Testis (tissue), 5 donors: ENCODE measurements at places on chromosomes 5 and 9. TPM values are rescaled to one million over a fixed set of nuclear protein-coding genes. Genes with fewer than 3 reads are reported as not detected.
A peak's percentile ranks its signal among the peaks of the same experiment; 100 is the strongest.

DNA sequence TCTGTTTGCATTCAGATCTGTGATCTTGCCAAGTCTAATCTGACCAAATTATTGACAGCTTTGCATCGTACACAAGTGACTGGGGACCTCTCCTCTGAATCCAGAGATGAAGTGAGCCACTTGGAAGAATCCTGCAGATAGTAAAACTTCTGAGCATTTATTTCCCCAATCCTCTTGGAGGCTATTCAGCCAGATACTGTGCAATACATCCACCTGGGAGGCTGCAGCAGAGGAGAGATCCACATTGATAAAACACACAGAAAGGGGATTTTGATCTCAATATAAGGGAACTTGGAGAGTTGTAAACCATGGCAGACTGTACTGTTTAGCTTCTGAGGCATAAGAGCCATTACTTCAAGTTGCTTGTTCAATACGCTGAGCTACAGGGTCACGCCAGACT lies 654.6 kb downstream of the MTRR start:
- no peak for DNase-seq

Gene FAXDC2
- 76.8 TPM for total RNA-seq

Gene SV2C
- 0.56 TPM for total RNA-seq

DNA sequence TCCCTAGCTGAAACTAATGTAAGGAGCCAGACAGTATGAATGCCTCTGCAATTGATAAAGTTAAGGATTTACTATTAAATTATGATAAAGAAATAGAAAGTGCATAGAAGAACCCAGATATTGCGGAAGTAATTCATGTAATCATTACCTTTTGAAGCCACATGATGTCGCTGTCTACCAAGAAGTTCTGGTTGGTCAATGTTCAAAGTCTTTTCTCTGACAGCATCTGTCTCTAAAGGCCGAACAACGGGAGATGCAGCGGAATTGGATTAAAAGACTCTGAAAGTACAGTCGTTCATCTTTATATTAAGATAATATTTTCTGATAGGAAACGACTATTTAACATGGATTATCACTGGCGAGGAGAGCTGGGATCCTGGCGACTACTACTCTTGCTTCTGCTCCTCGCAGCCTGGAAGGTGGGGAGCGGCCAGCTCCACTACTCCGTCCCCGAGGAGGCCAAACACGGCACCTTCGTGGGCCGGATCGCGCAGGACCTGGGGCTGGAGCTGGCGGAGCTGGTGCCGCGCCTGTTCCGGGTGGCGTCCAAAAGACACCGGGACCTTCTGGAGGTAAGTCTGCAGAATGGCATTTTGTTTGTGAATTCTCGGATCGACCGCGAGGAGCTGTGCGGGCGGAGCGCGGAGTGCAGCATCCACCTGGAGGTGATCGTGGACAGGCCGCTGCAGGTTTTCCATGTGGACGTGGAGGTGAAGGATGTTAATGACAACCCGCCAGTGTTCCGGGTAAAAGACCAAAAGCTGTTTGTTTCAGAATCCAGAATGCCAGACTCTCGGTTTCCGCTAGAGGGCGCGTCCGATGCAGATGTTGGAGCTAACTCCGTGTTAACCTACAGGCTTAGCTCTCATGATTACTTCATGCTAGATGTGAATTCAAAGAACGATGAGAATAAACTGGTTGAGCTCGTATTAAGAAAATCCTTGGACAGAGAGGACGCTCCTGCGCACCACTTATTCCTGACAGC lies at the start of gene PCDHA8:
TSS of gene PCDHA8 (plus strand) at position 210 of the 985 bp plus-strand sequence. CDS start at position 345, 135 bp downstream.
- peak; percentile 72 for DNase-seq

DNA sequence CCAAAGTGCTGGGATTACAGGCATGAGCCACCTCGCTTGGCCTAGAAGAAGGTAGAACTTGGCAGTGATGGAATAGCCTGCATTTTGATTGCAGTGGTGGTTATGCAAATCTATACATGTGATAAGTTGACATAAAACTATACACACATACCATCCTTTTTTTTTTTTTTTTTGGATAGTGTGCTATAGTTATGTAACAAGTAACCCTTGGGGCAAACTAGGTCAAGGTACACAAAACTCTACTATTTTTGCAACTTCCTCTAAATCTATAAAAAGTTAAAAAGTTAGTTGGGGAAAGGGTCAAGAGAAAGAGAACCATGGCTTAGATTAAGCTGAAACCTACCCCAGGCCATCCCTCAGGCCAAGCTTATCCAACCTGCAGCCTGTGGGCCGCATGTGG lies 11.1 kb downstream of the TRIM14 start:
- no peak for DNase-seq

GRCh38 chr5:171313481-171314206 lies 4.6 kb downstream of the TLX3 start:
- no peak for DNase-seq

DNA sequence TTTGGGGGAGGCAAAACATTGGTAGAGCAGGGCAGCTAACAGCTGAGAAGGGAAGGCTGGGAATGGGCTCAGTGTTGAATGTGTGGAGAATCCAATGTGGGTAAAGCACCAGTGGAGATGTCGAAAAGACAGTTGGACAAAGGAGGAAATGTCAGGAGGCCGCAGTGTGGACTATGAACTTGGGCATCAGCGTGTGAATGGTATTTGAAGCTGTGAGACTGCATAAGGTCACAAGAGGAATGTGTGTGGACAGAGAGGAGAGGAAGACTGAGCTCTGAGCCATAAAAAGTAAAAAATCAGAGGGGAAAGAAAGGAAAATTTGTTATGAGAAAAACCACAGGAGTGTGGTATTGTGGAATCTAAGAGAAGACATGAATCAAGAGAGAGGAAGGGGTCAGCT lies 99.4 kb upstream of the ADAMTS16 start:
- DNase-seq: no peak

GRCh38 chr9:16608906-16609305 lies 261.6 kb downstream of the BNC2 start:
- no peak for DNase-seq

GRCh38 chr5:7941692-7942091 lies 72.7 kb downstream of the MTRR start:
- DNase-seq: no peak

Gene PCDHGB1
- total RNA-seq: 12.5 TPM

- DNase-seq: no peak
Observed at GRCh38 chr5:115907177-115907576, 55.1 kb upstream of the LVRN start.

GRCh38 chr9:75499812-75500211 lies 390.7 kb upstream of the PCSK5 start:
- DNase-seq: no peak

GRCh38 chr5:32325062-32325461 lies 12.3 kb upstream of the MTMR12 start:
- DNase-seq: no peak

DNA sequence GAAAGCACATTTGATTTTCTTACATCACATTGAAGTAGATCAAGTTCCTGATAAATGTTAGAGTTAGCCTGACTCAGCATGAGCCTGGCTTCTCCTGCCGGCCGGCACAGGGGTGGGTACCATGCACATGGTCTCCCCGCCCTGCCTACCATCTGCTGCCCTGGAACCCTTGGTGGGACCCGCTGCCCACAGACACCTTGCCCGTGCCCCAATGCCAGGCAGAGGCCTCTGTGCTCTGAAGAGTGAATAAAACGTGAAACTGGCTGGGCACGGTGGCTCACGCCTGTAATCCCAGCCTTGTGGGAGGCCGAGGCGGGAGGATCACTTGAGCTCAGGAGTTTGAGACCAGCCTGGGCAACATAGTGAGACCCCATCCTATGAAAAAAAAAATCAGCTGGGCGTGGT lies 17.3 kb downstream of the EXD3 start:
- no peak for DNase-seq

DNA sequence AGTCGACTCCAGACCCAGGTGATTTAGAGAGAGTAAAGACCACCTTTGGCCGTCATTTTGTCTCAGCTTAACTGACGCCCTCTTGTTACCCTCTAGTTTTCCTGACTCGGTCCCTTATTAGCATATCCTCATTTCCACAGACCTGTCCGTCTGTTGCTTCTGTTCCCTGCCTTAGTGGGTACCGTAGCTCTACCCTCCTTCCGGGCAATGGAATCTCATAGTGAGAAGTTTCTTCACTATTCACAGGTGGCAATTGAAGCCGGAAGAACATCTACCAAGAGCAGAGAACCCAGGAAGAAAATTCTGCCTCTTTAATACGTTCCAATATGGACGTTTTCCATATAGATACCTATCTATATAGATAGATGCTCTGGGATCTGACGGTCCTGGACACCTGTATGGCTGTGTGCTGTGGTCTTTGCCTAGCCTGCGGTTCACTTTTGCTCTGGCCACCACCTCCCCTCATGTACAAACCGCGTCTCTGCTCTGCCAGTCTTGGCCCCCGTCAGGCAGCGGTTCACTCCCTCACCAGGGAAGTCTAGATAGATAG lies 652 bp upstream of the TMEM161B start:
- DNase-seq: peak; percentile 16

GRCh38 chr9:114930056-114930812 lies at the start of gene TNFSF8:
Gene TNFSF8, minus strand, starts transcription at chr9:114930591. Its CDS starts 288 bp downstream, at chr9:114930303.
- DNase-seq: no peak

DNA sequence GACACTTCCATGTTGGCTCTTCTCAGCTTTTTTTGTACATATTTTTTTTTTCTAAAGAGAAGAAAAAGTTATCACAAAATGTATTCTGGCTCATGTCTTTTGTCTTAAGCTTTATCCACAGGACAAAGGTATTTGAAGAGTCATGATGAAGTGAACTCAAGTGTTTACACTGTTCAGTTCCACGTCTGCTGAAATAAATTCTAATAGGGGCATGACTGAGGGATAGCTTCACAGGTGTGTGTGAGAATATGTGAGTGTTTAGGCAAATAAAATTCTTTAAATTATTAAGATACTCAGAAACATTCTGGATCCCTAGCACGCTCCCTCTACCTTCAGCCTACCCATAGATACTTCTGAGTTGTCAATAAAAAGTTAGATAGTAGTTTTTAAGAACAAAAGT lies 59.8 kb downstream of the BAAT start:
- DNase-seq: no peak

- DNase-seq: no peak
Observed at GRCh38 chr5:116577064-116577788, 2.6 kb upstream of the SEMA6A start.

- no peak for DNase-seq
Observed at GRCh38 chr5:170333161-170333910, 35.8 kb upstream of the LCP2 start.

Gene MYMK
- total RNA-seq: not detected
